ENCODE measurements at places on chromosomes 11 and 22. TPM values are rescaled to one million over a fixed set of nuclear protein-coding genes. Genes with fewer than 3 reads are reported as not detected.

GRCh38 chr11:17343907-17344306, 7.7 kb upstream of the NCR3LG1 start:
- DNase-seq: no peak

DNA sequence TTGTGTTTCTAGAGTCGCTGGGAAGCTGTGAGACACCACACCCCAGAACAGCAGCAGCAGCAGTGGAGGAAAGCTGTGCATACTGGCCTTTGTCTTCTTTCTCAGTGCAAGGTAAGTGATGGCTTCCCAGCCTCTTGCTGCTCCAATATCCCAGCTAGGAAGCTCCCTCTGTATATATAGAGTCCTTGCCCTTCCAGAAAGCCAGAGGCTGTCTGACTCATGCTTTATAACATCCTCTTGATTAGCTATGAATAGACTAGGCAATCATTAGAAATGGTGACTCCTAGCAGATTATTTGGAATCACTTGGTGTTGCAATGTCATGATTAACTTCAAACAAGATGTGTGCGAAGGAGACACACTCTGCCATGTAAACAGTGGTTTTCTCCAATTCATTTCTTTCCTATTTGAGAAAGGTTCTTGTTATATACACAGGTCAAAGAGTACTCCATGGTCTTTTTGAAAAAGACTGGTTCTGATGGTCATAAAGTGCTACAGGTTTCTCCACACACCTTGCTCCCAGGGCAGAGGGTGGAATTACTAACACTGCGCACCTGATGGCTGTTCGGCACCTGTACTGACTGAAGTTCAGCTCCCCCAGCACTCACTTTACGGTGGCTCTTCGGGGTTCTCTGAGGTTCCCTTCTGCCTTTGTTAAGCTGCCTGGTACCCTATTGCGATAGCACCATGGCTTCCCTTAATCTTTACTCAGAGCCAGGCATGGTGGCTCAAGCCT, at the start of gene MMP1:
MMP1 (minus strand) TSS at position 149 of the 735 bp plus-strand sequence; CDS start at position 81, 68 bp downstream.
- no peak for DNase-seq

DNA sequence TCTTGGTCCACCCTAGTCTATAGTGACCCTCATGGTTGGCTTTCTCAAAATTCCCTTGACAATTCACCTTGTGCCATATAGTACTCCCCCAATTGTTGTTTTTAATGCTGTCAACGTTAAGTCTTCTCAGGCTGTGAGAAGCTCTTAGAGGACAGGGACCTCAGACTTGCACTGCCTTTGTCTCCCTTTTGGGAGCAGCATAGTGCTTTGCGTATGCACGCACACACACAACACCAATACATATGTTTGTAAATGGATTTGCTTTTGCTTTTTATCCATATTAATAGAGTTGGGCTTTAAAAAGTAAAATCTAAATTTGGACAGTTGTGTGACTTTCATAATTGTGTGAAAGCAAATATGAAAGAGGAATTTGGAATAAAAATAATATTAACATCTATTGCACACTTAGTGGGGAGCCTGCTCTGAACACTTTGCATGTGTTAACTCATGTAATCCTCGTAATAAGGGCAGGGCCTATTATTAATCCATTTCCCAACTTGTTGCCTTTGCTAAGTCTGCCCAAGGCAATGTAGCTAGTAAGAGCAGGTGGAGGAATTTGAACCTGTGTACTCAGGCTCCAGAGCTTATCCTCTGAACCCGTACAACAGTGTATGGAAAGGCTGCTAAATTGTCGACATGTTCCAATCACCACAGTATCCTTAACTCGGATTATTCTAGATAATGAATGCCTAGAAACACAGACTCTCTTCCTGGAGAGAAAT, 257.7 kb upstream of the NARS2 start:
- DNase-seq: no peak

DNA sequence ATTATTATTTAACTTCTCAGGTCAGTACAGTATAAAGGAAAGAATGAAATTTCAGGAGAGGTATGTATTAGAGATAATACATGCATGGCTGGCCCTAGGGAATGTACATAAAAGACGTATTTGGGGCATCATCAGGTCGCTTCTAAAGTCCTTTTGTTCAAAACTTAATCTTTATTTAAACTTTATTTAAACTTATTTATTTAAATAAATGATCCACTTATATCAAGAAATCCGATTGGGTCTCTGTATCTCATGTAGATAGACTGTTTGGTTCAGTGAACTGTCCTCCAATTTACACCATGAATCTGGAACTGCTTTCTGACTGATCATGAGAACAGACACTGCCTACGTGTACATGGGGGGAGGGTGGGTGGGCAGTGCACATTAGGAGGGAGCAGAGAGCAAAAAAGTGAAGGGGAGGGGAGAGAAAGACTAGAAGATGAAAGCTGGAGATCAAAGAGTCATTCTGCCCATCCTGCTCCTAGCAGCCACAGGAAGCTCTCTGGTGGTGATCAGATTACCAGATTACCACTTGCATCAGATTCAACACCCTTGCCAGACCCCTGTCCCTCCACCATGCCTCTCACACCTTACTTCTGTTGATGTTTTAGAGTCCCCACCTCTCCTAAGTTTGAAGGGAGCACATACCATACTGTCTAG, 92.1 kb upstream of the MTMR2 start:
- DNase-seq: no peak

DNA sequence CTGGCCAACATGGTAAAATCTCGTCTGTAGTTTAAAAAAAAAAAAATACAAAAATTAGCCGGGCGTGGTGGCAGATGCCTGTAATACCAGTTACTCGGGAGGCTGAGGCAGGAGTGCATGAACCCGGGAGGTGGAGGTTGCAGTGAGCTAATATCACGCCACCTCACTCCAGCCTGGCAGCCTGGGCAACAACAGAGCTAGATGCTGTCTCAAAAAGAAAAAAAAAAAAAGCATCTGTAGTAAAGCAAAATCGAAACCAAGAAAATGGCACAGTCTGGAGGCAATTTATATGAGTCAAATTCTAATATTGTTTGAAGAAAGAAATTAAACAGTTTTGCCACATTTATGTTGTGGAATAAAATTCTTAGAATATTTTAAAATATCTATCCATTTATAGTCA, 365.0 kb upstream of the CHORDC1 start:
- DNase-seq: no peak

DNA sequence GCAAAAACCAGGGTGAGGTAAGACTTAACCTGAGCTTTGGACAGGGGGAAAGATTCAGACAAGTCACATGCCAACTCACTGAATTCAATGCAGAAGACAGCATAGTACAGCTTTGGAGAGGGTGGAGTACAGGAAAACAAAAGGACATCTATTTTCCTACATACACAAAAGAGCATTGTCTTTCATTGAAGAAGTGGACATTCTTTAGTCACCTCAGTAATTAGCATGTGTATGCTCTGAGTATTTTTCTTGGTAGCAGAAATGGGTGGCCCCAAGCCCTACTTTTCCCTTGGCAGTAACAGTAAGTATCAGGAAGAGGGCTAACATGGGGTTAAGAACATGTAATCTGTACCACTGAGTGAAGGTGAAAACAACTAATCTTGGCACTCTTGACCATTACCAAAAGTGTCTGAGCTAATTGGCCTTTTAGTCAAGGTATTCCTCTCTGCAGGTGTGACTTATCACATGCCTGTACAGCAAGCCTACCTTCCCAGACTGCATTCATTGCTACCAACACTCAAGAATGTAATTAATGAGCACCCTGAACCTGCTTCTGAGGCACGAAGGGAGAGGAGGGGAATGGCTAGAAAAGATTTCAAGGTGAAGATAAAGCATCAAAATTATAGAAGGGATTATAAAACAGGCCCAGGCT, 33.9 kb downstream of the SYTL2 start:
- DNase-seq: no peak

DNA sequence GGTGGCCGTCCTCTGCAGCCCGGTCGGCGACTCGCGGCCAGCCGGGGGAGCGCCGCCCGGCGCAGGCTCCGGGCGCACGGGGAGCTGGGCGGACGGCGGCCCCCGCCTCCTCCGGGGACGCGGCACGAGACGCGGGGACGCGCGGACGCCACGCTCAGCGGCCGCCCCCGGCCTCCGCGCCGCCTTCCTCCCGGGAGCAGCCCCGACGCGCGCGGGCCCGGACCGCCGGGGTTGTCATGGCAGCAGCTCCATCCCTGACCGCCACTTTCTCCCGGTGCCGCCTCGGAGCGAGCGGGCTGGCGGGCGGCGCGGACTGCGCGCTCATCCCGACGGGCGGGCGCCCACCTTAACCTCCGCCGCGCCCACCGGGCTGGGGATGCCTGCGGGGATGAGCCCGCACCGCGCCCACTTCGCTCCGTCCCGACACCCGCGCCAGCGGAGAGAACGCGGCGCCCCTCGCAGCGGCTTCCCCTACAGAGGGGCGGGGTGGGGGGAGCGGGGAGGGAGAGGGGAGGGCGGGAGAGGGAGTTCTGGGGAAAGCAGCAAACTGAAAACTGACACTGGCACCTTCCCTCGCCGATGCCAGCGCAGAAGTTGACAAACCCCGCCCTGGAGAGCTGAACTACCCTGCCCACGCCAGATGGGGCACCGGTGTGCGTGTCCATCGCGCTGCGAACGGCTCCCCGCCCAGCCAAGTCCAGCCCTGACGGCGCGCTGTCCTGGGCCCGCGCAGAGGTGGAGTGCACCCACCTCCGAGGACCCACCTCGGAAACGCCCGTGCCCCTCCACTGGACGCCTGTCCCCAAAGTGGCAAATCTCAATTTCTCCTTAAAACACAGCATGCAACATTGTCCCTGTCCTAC, 588.4 kb downstream of the OPCML start:
- DNase-seq: no peak

- no peak for DNase-seq
Measured at GRCh38 chr11:19959648-19960059, 200.6 kb downstream of the DBX1 start.

DNA sequence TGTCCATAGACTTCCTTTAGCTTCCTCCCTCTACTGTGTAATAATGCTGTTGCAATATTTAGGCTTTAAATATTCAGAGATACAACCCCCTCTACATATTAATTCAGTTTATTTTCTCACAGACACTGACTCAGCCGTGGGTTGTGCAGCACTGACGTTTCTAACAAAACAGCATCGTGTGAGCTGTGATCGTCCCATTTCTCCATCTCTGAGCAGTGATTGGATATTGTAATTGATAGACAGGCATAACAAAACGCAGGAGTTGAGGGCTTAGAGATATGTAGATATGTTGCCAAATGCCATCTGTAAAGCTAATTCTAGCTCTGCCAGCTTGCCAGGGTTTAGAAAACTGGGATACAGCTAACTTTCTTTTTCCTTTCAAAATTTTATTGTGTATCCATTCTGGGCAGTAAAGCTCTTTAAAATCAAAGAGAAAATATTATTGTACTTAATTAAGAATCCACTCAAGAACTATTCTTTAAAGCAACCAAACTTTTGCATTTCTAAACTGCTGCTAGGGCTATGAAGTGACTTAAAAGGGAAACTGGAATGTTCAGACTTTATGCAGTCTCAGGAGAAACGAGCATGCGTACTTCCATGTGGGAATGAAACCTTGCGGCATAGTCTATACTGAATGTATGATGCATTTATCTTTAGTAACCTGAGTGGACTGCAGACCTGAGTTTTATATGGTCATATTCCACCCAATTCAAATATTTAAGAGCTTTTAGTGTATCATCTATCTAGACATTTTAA, 22.7 kb downstream of the BTBD10 start:
- peak; percentile 39 for DNase-seq

GRCh38 chr11:46649180-46649738, 31.9 kb downstream of the ATG13 start:
- DNase-seq: no peak

GRCh38 chr22:20449819-20450550, 12.4 kb upstream of the SCARF2 start:
- no peak for DNase-seq

GRCh38 chr11:14904745-14905103, 12.7 kb upstream of the CYP2R1 start:
- peak; percentile 86 for DNase-seq

DNA sequence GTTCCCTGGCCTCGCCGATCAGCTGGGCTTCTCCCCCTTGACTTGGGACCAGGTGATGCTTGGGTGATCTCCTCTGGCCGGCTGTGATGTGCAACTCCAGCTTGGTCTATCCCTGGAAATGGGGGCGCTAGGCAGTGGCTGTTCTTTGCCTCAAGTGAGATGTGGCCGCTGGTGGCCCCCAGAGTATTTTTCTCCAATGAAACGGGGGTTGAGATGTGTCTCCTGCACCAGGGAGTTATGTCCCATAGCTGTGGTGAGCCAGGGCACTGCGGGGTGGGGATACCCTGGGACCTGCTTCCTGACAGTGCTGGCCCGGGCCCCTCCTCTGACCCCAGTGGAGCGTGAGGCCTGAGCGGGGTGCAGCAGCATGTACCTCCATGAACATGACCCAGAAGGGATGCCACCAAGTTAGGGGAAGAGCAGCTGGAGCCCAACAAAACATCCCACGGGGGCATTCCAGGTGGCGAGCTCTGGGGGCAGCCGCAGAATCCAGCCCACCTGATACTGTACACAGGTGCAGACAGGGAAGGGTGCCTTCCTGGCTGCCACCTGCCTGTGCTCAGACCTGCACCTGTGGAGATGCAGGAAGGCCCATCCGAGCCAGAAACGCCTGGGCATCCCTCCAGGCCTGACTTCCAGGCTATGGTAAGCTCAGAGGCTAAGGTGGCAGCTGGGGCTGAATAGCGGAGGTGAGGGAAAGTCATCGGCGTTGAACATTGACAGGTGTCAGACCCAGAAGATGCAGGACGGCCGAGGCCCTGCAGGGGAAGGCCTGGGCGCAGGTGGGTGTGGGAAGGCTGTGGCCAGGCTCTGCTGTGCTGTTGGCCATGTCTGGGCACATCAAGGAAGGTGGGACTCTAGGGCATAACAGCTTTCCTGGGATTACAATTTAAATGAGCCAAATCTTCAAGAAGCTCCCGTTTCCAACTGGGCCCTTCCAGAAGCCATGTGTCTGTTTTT, 97.3 kb downstream of the CTTN start:
- DNase-seq: no peak

DNA sequence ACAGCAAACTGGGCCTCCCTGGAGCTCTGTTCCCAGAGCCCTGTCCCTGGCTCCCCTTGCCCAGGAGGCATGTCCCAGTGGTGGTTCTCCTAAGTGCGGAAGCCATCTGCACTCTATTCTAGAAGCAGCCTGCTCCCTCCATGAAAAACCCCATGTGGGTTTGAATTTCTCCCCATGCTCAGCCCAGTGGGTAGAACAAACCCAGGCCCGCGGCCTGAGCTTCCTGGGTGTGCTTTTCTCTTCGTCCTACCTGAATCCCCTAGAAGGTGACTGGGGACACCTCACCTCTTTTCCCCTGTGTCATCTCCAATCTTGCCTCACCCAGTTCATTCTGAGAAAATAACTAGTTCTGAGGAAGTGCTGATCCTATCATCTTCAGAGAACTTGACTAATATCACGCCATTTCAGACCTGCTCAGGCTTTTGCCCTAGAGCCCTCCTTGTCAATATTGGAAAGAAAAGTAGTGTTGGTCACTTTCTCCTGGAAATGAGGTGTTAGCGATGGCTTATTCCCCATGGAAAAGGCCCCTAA, 15.9 kb downstream of the IL10RA start:
- no peak for DNase-seq

The MMP12 gene
- polyA plus RNA-seq: not detected

The PIH1D2 gene
- 1.2 TPM for polyA plus RNA-seq

The DCHS1 gene
- polyA plus RNA-seq: 4.0 TPM

The NLRP6 gene
- polyA plus RNA-seq: 0.08 TPM

The DUSP8 gene
- polyA plus RNA-seq: 12.7 TPM

The PTGDR2 gene
- polyA plus RNA-seq: 5.7 TPM

The MFNG gene
- 6.5 TPM for polyA plus RNA-seq

The PRG3 gene
- polyA plus RNA-seq: not detected

The XKR3 gene
- polyA plus RNA-seq: not detected
